Inflammatory macrophage treated with lipopolysaccharide for 4 hours (primary cell): ENCODE measurements at places on chromosomes 13 and 19.

GRCh38 chr13:51844862-51845573, at the start of gene TMEM272:
TSS of gene TMEM272 (minus strand) at chr13:51845177. CDS start at chr13:51838530, 6,647 bp downstream.
- DNase-seq: peak; percentile 42

DNA sequence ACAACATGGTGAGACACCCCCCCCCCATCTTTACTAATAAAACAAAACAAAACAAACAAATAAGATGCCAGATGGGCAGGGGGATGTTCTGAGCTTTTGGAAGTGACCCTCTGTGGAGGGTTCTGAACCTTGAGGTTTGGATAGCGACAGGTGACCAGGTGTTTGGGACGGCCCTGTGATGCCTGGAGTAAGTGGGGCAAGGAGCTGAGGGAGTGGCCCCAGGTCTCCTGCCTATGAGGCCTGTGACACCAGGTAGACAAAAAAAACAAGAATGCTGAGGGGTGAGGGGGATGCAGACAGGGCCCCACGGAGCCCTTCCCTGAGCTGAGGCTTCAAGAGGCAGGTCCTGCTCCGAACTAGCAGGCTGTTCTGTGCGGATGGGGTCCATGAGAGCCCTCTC, 9.2 kb downstream of the ADGRE2 start:
- DNase-seq: no peak

- no peak for DNase-seq
Observed at GRCh38 chr13:76523740-76524340, 362.4 kb downstream of the KCTD12 start.

GRCh38 chr19:53957448-53958167, 5.1 kb upstream of the CACNG8 start:
- no peak for DNase-seq

GRCh38 chr13:33612641-33613638, 205.0 kb upstream of the RFC3 start:
- no peak for DNase-seq

DNA sequence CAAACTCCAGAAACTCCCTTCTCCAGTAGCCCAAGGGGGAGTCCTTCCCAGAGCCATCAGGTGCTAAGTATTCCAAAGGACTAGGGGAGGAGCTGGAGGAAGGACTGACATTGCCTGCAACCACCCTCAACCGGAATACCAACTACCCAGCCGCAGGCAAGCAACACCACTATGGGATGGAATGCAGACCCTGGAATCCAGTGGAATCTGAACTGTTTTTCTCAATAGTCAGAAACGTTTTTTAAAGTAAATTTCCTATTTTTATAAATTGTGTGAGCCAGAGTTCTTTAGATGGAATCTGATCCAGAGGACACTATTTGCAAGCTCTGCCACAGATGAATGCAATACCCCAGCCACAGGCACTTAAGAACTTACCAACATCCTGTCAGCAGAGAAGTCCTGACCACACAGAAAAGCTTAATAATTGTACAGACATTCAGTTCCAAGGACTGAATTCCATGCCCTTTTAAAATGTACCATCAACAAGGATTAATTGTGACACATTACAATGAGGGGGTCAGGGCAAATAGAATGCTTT, 92.1 kb downstream of the USP12 start:
- DNase-seq: no peak

DNA sequence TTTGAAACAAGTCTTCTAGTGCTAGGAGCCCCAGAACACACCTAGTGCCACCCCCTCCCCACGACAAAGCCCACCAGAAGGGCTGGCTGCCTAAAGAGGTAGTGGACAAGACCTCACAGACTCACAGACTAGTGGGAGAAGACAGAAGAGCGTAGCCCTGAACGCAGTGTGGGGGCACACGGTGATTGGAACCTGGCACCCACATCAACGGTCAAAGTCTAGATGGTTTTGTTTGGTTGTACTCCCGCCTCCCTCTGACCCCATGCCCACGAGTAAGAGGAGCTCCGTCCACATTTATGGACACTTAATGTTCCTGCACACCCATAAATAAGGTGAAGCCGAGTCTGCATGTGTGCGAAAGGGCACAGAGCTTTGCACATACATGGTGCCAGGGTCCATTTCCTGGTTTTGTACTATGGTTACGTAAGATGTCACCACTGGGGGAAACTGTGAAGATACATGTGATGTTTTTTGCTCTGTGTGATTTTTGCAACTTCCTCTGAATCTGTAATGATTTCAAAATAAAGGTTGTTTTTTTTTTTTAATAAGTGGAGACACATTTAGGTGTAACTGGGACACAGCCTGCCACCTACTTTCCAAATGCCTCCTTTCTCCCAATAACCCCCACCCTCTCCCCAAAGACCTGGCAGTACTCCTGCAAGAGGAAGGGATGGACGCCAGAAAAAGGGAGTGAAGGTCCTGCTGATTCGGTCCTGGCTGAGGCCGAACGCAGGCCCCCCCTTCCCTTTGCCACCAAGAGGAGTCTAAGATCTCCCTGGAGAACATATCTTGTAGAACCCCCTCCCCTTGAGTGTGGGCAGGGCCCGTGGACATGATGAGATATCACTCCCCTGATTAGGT, 72.8 kb downstream of the GNG7 start:
- DNase-seq: peak; percentile 96

DNA sequence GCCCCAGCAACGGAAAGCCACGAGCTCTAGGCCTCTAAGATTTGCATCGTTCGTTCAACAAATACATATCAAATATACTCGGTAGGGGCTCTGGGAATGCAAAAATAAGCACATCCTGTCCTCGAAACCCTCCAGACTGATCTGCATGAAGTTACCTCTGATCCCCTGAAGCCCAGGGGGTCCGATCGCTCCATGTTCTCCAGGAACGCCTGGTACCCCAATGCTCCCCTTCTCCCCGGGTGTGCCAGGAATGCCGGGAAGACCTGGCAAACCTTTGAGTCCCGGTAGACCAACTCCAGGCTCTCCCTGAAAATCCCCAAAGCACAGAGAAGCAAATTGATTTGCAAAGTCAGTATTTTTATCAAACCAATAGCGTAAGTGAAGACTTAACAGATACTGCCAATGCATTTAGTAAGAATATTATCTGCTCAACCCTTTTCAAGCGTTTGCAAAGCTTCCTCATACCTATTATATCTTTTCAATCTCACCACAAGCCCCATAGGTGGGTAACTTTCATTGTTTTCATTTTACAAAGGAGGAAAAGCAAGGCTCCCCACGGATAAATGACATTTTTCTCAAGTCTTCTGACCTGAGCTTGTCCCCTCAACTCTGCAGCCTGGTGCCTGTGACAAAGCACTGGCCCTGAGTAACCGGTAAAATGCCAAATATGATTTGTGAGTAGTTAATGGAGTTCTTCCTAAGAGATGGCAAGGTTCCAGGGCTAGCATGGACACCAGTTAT, 127.7 kb downstream of the COL4A1 start:
- no peak for DNase-seq

DNA sequence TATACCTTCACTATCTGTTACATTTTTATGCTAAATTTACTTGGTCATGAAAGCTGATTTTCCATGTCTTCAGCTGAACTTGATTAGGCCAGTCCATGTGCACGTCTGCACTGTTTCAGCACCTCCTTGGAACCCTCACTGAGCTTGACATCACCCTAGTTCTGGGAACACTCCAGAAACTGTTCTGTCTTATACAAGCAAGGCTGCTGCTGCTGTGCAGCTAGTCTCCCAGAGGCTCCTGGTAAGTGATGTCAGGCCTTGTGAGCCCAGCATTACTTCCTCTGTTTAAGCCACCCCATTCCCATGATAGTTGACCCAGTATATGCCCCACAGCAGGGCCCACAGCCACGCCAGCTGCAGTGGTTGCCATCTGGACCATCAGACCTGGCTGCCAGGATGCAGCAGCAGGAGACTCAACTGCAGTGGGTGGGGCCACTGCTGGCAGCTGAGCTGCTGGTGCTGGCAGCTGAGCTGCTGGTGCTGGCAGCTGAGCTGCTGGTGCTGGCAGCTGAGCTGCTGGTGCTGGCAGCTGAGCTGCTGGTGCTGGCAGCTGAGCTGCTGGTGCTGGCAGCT, 90.5 kb upstream of the AKAP11 start:
- no peak for DNase-seq

DNA sequence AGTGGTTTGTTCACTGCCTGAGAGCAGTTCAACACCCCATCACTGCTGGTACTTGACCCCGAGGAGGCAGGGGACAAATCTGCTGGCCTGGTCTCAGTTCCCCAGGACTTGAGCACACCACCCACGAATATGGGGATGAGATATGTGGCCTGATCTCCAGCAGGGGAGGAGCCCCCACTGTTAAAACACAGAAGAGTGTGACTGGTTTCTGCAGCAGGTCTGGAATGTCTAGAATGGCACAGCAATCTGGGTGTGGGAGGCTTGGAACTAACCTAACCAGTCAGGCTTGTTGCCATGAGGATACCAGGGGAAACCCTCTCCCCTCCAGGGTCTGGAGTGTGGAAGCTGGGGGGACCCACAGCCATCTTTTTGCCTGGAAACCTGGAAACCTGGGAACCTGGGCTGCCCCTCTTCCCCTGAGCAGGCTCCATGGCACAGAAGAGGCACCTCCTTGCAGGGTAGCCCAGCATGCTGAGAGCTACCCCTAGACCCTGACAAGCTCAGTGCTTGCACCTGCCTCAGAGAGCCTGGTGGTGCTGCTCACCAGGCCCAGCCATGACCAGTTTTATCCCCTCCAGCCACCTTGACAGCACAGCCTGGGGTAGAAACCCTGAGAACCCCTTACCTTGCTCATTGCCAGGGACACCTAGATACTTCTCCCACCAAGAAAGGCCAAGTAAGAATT, 273.8 kb downstream of the LIG4 start:
- DNase-seq: no peak

GRCh38 chr19:56015756-56016155, 29.2 kb downstream of the NLRP5 start:
- no peak for DNase-seq

DNA sequence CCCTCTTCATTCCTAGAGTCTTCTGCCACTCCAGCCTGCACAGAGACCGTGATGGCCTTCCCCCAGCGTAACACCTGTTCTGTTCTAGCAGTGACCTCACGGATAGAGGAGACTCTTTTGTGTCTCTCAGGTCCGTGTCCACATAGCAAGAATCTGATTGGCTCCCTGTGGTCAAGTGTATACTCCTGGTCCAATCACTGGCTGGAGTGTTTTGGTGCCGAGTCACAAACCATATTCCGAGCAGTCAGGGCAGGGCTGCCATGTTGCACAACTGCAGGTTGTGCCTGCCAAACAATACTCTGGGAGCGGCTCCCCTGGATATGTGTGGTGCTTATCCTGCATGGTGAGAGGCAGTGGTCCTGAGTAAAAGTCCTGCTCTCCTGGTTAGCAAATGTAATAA, 402.4 kb downstream of the KCNRG start:
- no peak for DNase-seq

DNA sequence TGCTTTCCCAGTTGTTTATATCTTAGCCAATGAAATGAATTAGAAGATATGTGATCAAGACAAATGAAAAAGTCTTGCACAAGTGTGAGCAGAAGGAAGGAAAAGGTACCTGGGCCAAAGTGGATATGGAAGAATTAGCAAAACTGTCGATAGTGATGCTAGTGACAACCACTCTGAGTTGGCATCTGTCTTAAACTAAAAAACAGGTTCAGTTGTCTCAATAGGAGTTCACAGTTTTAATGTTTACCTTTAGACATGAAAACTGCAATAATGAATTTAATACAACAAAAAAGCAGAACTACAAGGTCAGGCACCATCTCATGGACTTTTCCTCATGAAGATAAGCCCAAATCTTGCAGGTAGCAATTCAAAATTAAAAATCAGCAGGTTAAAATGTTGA, 688.5 kb downstream of the EFNB2 start:
- DNase-seq: no peak

- DNase-seq: peak; percentile 41
Observed at GRCh38 chr13:51453959-51454703, 1.3 kb upstream of the INTS6 start.

DNA sequence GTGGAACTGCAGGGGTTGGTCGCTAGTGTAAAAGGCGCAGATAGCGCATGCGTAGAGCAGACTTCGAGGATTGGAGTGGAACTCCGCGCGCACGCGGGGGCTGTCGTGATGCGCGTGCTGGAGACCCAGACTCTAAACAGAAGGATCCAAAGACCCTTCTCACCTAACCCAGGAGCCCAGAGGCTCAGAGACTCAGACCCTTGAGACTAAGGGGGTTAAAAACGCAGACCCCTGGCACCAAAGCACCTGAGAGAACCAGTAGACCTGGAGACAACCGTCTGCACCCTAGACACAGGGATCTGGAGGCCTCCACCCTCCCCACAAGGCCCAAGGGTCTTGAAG, 567 bp upstream of the CTU1 start:
- DNase-seq: no peak
